ENCODE measurements at places on chromosomes 5 and 9.

DNA sequence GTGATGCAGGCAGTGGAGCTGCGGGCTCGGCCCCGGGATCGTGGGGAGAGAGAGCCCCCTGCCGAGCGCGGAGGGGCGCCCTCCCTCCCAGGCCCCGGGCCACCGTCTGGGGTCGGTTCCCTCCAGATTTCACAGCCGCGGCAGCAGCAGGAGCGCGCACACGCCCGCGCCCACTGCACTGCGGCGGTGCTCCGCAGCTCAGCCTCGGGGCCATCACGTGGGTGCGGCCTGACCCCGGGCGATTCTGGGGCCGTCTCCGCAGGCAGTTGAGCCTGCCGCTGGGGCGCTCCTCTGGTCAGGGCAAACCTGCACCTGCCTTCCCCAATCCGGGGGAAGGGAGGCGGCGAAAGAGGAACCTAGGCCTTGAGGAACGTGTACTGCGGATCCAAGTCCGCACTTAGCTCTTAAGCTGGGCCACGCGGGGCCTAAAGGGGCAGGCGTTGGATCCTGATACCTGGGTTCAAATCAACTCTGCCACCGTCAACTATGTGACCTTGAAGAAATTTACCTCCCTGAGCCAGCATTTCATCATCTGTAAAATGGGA is 9.4 kb upstream of the DELE1 start:
- DNase-seq, result peak; percentile 83

- DNase-seq, result no peak
Measured at GRCh38 chr9:3783156-3783555, 257.4 kb upstream of the RFX3 start.

DNA sequence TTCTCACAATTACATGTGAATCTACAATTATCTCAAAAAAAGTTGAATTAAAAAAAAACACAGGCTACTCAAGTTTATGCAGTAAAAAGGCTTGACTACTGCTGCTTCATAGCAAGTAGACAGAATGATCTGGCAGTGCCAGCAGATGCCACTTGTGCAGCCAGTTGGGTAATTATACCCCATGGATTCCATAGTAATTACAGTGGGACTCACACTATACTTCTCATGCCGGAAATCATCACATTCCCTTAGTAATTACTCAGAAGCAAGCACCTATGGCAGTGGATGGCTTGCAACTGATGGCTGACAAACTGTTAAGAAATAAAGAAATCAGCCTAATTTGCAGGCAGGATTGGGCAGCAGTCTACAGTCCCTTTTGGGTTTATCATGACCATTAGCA is 463.2 kb upstream of the KLF4 start:
- no peak for DNase-seq

DNA sequence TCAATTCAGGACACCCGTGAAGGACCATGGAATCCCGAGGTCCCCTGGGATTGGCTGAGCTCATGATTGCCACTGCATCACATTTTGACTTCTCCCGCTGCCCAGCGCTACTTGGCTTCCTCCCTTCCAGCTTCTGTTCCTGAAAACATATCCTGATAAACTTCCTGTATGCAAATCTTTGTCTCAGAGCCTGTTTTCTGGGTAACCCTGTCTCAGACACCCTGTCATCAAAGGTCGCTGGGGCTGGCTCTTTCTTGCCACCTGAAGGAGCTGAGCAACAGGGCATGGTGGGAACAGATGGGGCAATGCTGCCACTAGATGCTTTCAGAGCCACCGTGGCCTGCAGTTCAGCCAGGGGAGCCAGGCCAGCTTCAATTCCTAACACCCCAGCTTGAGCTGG is 154.3 kb upstream of the TBC1D2 start:
- no peak for DNase-seq

DNA sequence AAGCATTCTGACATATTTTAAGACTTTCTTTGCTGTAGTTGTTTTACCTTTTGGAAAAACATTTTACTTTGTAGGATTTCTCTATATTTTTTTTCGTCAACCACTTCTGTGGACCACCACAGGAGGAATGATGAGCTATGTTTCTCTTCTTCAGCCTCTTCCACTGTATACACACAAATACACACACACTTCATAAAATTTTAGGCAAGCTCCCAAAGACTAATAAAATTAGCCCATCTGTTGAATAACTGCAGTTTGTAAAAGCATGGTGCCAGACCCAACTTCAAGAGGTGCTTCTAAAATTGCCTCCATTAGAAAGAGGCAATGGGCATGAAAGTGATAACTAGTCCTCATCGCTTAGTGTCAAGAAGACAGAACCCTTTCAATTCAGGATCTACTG is 4.1 kb upstream of the CEP120 start:
- no peak for DNase-seq

DNA sequence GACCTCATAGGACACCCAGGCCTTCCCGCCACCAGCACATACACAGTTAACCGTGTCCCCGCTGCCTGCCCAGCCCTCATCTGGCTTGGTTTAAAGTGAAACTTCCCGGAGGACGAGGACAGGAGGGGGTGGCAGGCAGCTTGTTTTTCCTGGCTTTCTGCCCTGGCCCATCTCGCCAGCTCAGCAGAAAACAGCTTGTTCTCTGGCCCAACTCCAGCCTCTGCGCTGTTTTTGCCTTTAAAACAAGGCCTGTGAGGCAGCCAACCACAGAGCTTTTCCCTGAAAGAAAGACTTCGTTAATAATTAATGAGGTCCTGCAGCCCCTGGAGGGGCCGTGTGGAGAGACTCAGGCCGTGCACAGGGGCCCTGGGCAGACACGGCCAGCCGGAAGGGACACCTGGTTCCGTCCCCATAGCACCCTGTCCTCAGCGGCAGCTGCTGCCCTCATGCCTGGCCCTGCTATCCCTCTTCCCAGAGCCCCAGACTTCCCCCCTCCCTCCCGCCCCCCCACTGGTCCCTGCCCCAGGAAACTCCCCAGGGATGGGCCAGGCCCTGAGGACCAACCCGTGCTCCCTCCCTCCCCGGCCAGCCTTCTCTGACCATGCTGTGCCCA is 108.7 kb downstream of the RXRA start:
- peak; percentile 94 for DNase-seq

DNA sequence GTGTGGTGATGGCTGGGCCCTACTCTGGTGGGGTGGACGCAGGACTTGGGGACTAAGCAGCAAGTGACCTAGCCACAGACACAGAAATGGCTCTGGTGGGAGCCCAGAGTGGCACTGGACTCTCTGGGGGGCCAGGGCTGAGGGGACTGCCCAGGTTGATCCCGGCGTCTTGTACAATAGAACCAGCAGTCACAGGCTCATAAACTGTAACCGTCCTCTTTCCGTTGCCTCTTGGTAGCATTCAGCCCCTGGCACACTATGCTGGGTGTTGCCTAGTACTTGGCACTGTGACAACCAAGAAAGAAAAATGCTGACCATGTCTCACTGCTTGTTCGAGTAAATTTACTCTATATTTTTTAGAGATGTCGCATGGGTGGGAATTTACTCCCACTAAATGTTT is 80.5 kb downstream of the DAB2IP start:
- DNase-seq, result no peak

DNA sequence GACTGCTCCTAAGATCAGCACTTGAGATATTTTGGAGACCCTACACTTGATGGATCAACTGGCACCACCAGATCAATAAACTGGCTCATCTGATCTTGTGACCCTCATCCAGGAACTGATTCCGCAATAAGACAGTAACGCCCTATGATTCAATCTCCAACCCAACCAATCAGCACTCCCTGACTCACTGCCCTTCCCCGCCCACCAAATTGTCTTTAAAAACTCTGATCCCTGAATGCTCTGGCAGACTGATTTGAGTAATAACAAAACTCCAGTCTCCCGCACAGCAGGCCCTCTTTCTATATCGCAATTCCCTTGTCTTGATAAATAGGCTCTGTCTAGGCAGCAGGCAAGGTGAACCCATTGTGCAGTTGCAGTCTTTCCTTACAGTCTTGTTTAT is 677.0 kb downstream of the LRRC70 start:
- DNase-seq, result no peak

GRCh38 chr5:110913221-110913620 is 158.3 kb upstream of the TSLP start:
- DNase-seq, result no peak

DNA sequence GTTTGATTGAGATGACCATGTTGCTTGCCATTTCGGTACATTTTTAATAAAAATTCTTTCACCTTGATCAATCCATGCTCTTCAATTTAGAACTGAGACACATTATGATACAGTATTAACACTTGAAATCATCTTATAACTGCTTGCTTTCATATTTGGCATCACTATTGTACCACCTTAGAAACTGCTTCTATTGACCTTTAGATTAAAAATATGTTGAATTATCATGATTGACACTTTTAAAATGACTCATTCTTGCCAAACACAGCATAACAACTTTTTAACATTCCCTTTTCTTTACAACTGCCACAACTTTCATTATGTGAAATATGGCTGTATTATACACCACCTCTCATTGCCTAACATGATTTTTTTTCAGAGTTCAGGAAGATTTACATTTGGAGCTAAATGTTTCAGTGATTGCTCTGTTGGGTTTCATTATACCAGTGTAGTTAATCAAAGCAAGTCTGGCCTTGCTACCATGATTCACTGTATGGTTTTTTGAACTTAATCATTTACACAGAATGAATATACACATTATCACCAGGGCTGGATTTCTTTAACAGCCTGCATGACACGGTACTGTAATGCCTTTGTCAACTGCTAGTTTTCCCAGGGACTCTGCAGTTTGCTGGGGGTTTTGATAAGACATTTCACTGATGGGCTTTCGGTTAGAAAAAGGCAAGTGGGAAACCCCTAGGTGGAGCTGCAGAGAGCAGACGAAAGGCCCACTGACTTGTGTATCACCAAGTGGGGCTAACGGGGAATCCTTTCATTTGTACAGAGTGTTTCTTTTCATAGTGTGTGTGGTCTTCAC is 93.6 kb upstream of the TLE4 start:
- DNase-seq, result peak; percentile 64

DNA sequence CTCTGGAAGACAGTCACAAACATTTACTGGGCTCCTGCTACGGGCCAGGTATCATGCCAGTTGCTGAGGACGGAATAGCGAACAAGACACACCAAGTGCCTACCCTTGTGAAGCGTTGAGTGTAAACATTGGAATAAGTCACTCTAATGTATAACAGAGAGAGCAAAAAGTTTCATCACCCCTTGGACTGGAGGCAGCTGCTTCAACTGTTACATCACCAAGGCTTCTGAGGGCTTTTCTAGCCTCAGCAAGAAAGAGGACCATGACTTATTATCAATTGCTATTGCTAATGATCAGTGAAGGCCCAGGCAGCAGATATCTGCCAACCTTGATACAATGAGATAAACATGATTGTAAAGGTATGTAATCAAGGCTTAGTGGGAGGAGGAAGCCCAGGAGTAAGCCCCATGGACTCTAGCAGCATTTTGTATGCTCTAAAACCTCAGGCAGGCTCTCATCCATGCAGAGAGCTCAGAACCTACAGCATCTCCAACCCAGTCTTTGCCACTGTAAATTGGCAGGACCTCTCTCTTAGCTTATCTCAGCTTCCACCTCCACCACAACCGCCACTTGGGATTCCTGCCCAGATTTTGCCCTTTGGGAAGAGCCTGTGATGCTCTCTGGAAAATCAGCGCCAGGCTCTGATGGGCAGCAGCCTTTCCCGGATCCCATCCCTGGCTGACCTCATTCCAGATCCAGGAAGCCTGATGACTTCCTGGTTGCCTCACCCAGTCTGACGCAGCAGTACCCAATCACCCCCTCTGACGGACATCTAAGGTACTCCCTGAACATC is 54.5 kb downstream of the ADAM19 start:
- DNase-seq, result no peak
